ENCODE measurements at places on chromosomes 1 and 21.

DNA sequence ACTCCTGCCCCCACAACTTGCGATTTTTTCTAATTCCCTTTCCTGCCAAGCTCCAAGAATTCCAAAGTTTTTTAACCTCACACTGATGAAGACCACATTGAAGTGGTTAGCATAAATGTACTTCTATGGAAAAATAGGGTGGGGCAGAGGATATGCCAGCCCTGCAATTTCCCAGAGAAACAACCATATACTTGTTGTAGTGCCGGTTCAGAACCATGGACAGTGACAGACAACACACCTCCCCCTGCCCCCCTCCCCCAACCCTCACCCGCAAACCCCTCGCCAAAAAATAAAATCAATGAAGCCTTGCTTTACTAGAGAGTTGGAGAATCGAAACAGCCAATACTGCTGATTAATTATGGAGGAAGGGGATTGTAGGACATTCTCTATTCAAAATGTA lies 109.5 kb upstream of the GRIK3 start:
- no peak for DNase-seq

- DNase-seq = no peak
These were observed 6.1 kb downstream of the HSPA13 start for GRCh38 chr21:14376854-14377253.

DNA sequence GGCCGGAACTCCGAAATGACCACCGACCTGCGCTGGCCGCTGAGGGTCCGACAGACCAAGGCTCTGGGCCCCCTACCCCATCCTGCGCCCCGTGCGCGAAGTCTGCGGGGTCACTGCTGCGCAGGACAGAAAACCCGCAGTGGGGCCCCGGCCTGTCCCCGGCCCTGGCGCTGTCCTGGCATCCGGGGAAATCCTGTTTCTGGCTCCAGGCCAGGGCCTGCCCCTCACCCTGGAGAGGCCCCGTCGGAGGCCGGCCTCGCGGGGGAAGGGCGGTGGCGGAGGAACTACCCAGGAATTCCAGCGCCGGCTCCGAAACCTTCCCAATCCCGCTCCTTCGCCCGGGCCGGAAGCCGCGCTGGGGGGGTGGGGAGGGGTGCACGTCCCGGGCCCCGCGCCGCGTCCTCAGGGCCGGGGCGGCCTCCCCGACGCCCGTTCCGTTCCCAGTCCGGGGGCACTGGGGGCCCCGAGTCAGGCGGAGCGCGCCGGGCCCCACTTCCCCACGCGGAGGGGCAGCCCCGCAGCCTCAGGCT lies 77.0 kb downstream of the MORN1 start:
- DNase-seq = peak; percentile 47

- DNase-seq = no peak
These were observed 43.0 kb downstream of the PPP2R5A start for GRCh38 chr1:212328248-212328647.

DNA sequence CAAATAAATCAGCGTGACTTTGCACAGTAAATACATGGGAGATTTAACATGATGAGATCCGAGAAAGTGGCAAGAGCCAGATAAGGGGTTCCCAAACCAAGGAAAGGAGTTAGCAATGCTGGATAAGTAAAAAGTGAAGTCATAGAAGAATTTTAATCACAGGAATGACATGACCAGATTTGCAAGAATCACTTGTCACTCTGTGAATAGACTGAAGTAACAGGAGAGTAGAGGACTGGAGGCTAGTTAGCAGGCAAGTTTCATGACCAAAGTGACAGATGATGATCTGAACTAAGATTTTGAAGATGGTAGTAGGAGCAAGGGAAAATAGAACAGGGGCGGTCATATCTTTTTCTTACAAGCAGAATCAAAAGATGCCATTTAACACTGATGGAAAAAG lies 8.4 kb downstream of the CFH start:
- DNase-seq = no peak

- DNase-seq = no peak
These were observed 28.3 kb downstream of the CFH start for GRCh38 chr1:196680107-196680506.

DNA sequence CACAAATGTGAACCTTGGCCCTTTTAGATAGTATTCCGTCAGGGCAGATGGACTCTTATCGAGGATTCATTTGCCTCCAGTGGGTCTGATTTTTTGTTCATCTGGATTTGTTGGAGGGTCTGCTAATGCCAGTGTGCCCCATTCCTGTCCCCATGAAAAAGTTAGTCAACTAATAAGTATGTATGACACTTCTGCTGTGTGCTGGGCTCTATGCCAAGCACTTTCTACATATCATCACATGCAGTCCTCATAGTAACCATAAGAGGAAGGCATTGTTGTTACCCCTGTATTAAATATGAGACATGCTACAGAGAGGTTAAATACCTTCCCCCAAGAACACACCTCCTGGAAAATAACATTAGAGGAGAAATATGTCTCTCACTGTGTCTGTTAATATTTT lies 46.6 kb upstream of the MAB21L3 start:
- no peak for DNase-seq

GRCh38 chr21:40990366-40990765 lies 143.4 kb upstream of the DSCAM start:
- DNase-seq = no peak

DNA sequence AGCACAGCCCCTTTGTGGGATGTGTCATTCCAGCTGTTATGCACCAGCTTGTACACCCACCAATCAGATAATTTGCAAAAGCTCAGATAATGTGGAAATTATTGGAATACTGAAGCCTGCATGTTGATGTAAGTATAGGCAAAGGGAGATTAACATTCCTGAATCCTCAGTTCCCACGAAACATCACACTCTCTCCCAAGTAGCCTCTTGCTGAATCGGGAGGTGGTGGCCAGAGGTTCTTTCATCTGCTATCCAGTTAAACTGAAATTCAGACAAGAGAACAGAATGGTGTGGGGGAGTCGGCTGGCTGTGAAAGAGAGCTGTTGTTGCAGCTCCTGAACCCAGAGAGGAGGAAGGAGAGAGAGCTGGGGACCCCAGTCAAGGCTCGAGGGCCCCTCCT lies 170.9 kb downstream of the ZBTB18 start:
- no peak for DNase-seq

DNA sequence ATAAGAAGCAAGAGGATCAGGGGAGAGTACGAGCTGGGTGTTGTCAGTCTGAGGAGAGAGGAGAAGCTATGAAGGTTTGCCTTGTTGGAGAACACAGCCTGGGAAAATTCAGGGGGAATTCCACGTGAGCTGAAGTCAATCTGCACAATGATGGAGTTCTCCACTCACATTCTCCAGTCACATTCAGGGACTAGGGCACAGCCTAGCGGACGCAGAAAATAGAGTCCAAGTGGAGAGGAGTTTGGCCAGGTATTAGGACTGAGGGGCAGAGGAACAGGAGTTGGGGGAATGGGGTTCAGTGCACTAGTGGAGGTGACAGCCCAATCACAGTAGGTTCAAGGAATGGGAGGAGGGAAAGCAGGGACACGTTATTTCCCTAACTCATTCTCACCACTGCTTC lies 124.0 kb downstream of the KCNH1 start:
- DNase-seq = no peak

DNA sequence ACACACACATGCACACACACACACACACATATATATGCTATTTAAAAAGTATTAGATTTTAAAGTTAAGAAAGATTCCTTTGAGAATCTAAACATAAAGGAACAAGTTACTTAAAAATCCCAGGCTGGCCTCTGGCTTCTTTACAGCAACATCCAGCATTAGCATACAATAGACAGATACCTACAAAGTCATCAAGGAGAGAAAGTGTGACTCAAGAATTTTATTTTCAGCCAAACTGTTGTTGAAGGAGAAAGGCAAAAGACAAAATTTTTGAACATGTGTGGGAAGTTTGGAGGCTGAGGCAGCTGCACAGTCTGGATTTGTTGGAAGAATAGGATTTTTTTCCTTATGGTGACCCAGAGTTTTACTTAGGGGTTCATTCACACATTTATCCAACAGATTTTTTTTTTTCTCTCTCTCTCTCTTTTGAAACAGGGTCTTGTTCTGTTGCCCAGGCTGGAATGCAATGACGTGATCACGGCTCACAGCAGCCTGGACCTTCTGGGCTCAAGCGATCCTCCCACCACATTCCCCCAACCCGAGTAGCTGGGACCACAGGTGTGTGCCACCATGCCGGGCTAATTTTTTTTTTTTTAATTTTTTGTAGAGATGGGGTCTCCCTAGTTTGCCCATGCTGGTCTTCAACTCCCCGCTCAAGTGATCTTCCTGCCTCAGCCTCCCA lies 24.0 kb upstream of the SPOCD1 start:
- DNase-seq = no peak

GRCh38 chr1:243927381-243927780 lies 77.3 kb upstream of the AKT3 start:
- DNase-seq = no peak

DNA sequence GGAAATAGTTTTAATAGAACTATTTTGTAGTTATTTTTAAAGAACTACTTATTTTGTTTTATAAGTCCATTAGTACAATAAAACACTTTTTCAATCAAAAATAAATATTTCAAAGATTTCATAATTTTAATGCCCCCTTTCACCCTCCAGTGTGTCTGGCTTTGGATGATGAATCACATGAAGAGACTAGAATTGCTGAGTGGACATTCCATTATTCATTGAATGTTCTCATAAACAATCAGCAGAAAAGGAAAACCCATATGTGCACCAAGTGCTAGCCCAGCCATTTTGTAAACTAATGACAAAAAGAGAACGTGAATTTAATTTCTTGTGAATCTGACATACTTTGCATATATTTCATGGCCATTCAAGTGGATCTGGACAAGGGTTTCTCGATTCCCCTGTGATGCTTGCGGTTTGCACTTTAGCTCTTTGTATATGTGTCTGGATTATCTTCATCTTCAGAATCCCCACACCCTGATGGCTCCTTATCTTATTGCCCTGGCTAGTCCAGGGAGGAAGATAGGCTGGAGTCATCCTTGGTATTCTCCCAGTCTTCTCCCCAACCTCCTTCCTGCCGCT lies 20.7 kb upstream of the CHIA start:
- DNase-seq = no peak

GRCh38 chr1:230068952-230069684 lies 2.1 kb downstream of the GALNT2 start:
- DNase-seq = no peak

DNA sequence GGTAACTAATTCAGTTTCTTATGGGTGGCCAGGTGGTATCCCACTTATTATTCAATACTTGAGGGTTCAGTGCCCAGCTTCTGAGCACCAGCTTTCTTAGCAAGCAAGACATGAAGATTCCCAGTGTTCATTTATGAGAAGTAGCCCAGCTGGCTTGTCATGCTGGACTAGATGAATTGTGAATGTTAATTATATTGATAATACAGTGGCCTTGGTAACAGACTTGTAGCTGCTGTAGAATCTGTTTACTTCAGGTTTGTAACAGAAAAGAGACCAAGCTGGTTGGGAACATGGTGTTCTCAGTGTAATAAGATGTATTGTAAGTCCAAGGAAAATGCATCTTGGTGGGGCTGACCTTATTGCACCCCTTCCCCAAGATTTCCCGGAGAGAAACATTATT lies 10.1 kb downstream of the AHCYL1 start:
- DNase-seq = no peak

- no peak for DNase-seq
These were observed 66.2 kb downstream of the CD46 start for GRCh38 chr1:207817778-207818751.
